ENCODE measurements at places on chromosomes 6 and 20. TPM values are rescaled to one million over a fixed set of nuclear protein-coding genes. Genes with fewer than 3 reads are reported as not detected.

LY6G5C gene
- total RNA-seq, result 3.6 TPM

NUDT3 gene
- total RNA-seq, result 19.2 TPM

SLC22A1 gene
- 1.1 TPM for total RNA-seq

GLP1R gene
- not detected for total RNA-seq

PNPLA1 gene
- not detected for total RNA-seq

TBX18 gene
- total RNA-seq, result 5.9 TPM

MATN4 gene
- not detected for total RNA-seq

SERAC1 gene
- 4.3 TPM for total RNA-seq

DEFB132 gene
- not detected for total RNA-seq

PNLDC1 gene
- not detected for total RNA-seq

SIRT5 gene
- total RNA-seq, result 9.0 TPM

TFAP2C gene
- total RNA-seq, result 11.7 TPM

KIAA0408 gene
- total RNA-seq, result 0.23 TPM

GRCh38 chr6:36028088-36028876 lies 674 bp downstream of the MAPK14 start:
- peak; percentile 20 for DNase-seq

- no peak for DNase-seq
Observed at GRCh38 chr20:59765599-59766177, 161.3 kb downstream of the PHACTR3 start.

- no peak for DNase-seq
Observed at GRCh38 chr6:128464790-128465189, 55.6 kb downstream of the PTPRK start.

DNA sequence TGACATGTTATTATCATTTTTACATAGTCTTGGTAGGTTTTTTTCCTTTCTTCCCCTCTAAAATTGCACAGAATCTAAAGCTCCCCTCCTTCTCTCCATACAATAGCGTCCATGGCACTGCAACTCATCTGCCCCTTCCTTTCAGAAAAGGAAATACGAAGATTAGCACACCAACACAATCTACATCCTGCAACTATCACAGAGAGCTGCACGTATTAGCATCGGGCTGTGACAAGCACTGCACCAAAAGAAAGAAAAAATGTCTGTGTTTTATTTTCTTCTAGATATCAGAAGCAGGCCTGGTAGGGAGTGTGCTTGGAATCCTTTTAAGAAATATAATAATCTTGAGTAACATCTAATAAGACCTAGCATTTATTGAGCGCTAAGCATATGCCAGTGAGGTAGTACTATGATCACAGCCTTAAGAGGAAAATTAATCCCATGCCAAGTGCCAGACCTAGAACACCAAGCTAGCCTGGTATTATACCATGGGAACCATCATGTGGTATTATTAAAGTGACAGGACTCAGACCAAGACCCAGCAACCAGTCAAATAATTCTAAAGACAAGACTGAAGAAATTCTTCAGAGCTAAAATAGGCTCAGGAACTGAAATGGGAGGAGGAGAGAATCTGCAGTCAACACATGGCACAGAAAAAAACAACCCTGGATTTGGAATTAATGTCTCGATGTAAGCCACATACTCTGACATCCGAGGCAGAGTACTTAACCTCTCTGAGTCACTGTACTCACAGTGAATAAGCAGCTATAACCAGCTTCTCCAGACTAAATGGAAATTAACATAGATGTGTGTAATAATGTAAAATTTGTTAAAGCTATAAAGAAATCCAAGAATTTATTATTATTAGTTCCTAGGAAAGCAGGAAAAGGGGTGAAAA lies 124.3 kb downstream of the IPCEF1 start:
- peak; percentile 53 for DNase-seq

- DNase-seq, result peak; percentile 32
Observed at GRCh38 chr6:39493174-39493573, 170.7 kb upstream of the KCNK16 start.

DNA sequence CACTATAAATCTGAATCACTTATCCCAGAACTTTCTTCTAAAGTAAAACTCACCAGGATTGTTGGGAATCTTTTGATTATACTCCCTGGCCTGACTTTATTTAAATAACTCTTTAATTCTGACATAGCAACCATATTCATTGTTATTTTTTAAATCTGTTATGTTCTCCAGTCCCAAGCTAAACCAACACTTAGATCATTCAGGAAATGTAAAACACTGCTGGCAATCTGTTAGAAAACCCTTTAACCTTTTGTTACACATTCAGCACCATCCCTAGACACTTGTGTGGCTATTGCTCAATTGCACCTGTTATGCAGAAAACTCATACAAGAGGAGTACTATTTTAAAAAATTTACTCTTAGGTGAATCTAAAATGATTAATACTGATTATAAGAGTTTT lies 101.8 kb upstream of the NHSL1 start:
- DNase-seq, result peak; percentile 38

- DNase-seq, result no peak
Observed at GRCh38 chr6:140538926-140539325, 1164.5 kb upstream of the CITED2 start.

- DNase-seq, result no peak
Observed at GRCh38 chr6:36633370-36633769, 39.2 kb downstream of the SRSF3 start.

DNA sequence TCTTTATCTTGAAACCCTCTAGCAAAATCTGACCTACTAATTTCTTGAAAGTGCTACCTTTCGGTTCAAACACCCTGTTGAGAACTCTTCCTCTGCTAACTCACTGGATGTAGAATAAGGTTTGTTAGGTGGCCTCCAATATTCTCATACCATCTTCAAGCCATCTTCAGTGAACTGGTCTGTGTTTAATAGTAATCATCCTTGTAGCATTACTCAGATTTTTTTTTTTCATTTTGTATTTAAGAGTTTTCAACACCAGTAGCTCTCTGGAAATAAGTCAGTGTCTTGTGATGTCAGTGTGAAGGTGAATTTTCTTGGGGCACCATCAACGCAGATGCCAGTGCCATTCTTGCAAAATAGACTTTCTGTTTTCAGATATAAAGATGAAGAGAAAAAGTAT lies 140.6 kb upstream of the AHI1 start:
- no peak for DNase-seq

DNA sequence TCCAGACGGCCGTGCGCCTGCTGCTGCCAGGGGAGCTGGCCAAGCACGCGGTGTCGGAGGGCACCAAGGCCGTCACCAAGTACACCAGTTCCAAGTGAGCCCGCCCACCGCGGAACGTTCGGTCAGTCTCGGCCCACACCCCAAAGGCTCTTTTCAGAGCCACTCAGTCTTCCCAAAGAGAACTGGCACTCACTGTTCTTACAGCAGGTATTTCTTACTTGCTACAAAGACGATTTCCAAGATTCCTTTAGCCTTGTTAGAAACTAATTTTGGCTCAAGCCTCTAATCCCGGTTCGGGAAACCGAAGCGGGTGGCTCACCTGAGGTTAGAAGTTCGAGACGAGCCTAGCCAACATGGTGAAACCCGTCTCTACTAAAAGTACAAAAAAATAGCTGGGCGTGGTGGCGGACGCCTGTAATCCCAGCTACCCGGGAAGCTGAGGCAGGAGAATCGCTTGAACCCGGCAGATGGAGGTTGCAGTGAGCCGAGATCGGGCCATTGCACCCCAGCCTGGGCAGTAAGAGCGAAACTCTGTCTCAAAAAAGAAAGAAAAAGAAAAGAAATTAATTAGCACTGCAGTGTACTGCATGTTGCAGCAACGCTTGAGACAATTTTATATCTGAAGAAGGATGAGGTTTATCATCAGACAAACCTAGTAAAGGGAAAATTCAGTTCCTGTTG lies 73.1 kb downstream of the OR2B2 start:
- peak; percentile 48 for DNase-seq

GRCh38 chr6:134119486-134119885 lies 67.1 kb upstream of the SLC2A12 start:
- no peak for DNase-seq

DNA sequence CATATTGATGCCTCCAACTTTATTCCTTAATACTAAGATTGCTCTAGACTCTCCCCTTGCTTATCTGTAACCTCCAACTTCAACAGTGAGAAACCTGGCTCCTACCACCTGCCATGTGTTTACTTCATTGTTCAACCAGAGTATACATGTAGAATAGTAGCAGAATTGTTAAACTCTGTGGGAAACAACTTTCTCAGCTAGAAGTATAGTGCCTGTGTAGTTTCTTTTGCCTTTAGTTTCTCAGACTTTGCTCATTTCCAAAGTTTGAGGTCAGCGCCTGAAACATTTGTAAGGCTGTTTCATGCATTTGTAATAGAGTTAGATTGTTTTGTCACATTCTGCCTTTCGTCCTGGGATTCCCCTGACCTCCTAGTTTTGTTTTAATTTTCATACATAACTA lies 34.9 kb upstream of the HECA start:
- DNase-seq, result no peak

GRCh38 chr6:56798163-56798562 lies 155.5 kb upstream of the DST start:
- DNase-seq, result no peak

GRCh38 chr6:166333172-166333995 lies 9.0 kb downstream of the SFT2D1 start:
- DNase-seq, result no peak

DNA sequence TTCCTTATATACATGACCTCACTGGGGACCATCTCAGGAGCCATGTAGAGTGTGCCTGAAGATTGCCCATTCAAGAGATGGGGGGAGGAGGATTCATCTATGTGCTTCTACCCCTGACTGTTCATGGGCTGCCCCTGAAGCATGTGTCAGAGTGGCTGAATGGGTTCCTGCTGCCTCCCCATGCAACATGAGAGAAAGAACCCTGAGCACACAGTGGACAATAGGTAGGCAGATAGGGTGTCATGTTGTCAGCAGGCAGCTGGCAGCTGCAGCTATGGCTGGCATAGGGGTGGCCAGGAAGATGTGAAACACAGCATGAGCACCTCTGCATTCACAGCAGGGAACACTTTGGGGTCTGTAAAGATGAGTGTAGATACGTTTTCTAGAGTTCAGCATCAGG lies 208.4 kb upstream of the CNR1 start:
- no peak for DNase-seq

DNA sequence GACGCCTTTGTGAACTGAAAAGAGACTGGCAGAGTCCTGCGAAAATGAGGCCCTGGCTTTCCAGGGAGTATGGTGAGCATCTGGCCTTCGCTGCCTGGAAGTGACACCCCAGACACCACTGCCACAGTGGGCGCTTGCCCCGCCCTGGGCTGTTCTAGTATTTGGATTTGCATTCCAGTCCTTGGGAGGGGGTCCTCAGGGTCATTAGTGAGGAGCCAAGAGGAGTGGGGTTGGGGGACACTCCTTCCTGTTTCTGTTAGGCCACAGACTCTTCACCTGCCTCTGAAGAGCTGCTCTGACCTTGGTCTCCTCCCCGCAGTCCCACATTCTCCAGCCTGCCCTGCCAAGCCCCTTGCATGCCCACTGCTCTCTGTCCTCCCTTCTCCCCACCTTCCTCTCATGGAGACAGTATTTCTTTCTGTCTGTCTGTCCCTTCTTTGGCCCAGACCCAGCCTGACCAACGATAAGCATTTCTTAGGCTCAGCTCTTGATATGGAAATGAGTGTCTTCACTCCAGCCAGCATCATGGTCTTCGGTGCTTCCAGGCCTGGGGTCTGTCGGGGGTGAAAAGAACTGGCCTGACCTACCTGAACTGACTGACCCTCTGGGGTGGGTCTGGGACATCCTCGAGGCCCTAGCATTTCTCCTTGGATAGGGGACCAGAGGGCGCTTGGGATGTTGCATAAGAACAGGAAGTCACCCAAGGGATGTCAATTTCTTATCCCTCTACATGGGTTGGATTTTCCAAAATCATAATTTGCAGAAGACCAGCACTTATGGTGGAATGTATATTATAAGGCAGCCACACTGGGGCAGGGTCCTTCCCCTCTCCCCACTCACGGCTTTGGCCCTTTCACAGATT lies 19.4 kb downstream of the SLC9A8 start:
- no peak for DNase-seq

GRCh38 chr6:154653853-154654252 lies 79.4 kb upstream of the SCAF8 start:
- DNase-seq, result peak; percentile 86

GRCh38 chr6:138570725-138571029 lies 71.4 kb upstream of the NHSL1 start:
- no peak for DNase-seq

GRCh38 chr20:35145141-35145564 lies 2.0 kb downstream of the EDEM2 start:
- peak; percentile 41 for DNase-seq

DNA sequence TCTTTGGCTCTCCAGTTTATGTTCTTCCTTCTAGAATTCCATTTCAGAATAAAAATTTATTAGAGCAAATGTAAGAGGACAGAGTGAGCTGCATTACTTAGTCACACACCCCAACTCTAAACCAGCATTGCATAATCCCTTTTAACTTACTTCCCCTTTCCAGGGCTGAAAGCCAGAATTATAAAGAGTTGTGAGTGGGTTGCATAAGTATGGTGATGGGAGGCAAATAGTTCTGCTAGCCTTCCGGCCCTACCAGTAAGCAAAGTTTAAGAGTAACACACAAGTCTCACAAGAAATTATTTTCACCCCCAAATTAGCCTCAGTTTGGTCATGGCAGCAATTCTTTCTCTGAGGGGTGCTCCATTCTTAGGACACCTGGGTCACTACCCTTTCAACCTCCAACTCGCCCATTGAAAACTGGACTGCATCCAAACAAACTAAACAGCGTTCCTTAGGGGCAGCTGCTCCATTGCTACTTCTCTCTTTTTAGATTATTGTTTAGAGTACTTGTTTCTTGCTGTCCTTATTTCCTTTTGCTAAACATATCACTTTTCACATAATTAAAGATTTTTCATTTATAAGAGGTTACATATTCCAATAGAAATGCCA lies 1.6 kb downstream of the KIAA0408 start:
- DNase-seq, result no peak

GRCh38 chr20:44471481-44471882 lies 4.2 kb upstream of the TTPAL start:
- no peak for DNase-seq

DNA sequence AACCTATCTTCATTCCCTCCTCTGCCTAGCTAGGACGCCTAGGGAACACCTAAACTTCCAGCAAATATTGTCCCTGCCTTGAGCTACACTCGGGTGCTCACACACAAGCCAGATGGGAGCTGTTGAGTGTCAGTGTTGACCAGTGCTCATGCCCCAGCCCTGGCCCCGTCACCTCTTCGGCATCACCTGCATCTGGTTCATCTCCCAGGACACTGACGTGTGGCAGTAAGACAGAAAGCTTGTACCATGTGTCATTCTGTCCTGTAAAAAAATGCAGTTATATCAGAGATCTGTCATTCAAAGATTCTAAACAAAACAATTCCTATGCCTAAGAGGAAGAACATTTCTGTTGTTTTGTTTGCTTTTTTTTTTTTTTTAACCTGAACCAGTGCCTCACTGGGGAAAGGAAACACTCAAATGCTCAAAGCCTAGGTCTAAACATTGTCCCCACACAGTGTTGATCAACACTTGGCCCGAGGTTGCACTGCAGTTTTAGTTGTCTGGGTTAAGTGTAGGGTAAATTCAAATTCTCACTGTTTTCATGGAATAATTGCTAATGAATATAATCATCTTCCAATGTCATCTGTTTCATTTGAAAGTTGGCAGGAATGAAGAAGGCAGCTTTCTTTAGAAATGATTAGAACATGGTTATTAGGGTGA lies 102.7 kb upstream of the SASH1 start:
- no peak for DNase-seq

- DNase-seq, result no peak
Observed at GRCh38 chr6:7252390-7252789, 60.6 kb downstream of the SSR1 start.

Measured in HT1080 (cell line).